ENCODE measurements at places on chromosomes 1 and 21. TPM values are rescaled to one million over a fixed set of nuclear protein-coding genes. Genes with fewer than 3 reads are reported as not detected.

PRAMEF25 gene
- not detected for total RNA-seq

MYBPH gene
- not detected for total RNA-seq

TPTE gene
- not detected for total RNA-seq

TEDDM1 gene
- not detected for total RNA-seq

CDA gene
- total RNA-seq, result 0.92 TPM

SLC9C2 gene
- total RNA-seq, result 0.03 TPM

FAM3B gene
- total RNA-seq, result not detected

GJA9 gene
- 0.07 TPM for total RNA-seq

KRTAP21-3 gene
- not detected for total RNA-seq

MARK1 gene
- total RNA-seq, result 1.2 TPM

HSPA6 gene
- 4.5 TPM for total RNA-seq

ALPL gene
- 0.36 TPM for total RNA-seq

ZYG11A gene
- total RNA-seq, result 0.20 TPM

DDX59 gene
- total RNA-seq, result 13.1 TPM

EPRS1 gene
- total RNA-seq, result 172 TPM

ZSWIM5 gene
- 0.99 TPM for total RNA-seq

RPS6KA1 gene
- total RNA-seq, result 1.1 TPM

HLX gene
- 4.9 TPM for total RNA-seq

FNBP1L gene
- 8.7 TPM for total RNA-seq

RAB42 gene
- 2.2 TPM for total RNA-seq

Data from smooth muscle cell of the pulmonary artery (primary cell).